ENCODE measurements at places on chromosomes 6 and 20. TPM values are rescaled to one million over a fixed set of nuclear protein-coding genes. Genes with fewer than 3 reads are reported as not detected.

SPEF1 gene
- under 0.01 TPM for total RNA-seq

TSPO2 gene
- total RNA-seq: not detected

DNA sequence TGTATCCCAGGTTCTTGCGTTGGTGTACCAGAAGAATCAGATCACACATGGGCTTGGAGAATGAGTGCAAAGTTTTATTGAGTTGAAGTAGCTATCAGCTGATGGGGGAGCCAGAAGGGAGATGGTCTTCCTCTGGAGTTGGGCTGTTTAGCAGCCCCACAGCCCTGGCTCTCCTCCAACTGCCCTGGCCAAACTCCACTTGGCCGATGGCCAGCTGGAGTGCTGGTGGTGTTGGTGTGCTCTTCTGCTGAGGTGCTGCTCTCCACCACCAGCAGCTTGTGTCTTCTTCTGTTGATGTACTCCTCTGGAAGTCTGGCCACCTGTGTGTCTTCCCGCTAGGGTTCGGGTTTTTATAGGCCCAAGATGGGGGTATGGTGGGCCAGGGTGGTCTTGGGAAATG is 172.8 kb downstream of the TINAG start:
- DNase-seq: no peak

DNA sequence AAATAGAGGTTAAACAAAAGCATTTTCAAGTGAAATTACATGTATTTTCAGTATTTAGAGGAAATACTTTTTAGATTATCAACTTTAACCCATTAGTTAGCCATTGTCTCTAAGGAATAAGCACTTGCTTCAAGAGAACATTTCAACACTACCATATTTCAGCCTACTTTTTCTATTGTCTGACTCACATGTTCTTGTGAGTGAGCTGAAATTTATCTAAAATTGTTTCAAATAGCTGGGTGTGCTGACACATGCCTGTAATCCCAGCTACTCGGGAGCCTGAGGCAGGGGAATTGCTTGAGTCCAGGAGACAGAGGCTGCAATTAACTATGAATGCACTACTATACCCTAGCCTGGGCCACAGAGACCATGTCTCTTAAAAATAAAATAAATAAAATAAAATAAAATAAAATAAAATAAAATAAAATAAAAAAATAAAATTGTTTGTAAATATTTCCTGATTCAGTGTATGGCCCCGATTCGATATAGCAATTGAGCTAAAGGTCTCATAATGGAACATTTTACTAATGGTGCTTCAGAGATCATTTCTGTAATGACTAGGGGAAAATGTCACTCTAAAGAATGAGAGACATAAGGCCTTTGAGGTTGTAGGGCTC is 324.6 kb upstream of the PLCB4 start:
- DNase-seq: no peak

RAB32 gene
- 33.1 TPM for total RNA-seq

- DNase-seq: no peak
These were observed 353.7 kb downstream of the PRKN start for GRCh38 chr6:162373868-162374267.

DNA sequence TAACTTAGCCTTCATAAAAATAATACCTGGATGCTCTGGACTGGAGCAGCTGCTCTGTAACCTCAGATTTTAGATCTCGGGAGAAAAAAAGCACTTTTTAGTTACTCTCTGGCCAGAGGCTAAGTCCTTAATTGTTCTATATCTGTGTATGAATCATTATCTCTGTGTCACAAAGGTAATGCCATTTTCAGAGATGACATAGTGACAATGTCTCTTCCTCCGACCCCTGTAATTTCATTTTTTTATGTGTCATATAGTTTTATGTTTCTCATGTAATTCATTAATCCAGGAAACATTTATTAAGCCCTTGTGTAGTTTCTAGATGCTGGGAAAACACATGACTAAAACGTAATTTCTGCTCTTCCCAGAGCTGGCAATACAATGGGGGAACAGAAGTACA is 55.6 kb downstream of the SENP6 start:
- DNase-seq: no peak

DNA sequence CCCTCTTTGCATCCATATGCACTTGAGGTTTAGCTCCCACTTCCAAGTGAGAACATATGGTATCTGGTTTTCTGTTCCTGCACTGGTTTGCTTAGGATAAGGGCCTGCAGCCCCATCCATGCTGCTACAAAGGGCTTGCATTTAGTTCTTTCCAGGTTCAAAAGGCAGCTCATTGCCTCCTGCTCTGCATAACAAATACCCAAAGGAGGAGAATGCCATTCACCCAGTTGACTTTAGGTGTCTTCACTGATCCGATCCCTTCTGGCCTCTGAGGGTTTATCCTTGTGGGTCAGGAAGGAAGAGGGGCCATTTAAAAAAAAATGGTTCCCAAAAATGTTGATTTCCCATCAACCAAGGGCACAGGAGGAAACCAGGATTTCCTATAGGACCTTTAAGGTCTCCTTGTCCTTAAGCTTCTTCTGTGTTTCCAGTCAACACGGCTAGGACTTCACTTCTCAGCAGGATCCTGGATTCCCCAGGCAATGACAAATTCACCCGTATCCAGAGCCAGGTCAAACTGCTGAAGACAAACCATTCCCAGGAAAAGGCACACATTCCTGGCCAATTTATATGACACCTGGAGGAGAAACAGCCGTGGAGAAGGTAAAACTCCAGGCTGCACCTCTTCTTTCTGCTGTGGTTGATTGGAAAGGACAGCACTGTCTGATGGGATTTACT is 447.7 kb upstream of the CDH4 start:
- no peak for DNase-seq

PPP1R16B gene
- 10.8 TPM for total RNA-seq

SLC44A4 gene
- 0.81 TPM for total RNA-seq

METTL24 gene
- total RNA-seq: 3.0 TPM

GRCh38 chr6:33206864-33207551 is 1.3 kb upstream of the RING1 start:
- DNase-seq: no peak

GRCh38 chr6:123859291-123859690 is 55.6 kb downstream of the NKAIN2 start:
- no peak for DNase-seq

DNA sequence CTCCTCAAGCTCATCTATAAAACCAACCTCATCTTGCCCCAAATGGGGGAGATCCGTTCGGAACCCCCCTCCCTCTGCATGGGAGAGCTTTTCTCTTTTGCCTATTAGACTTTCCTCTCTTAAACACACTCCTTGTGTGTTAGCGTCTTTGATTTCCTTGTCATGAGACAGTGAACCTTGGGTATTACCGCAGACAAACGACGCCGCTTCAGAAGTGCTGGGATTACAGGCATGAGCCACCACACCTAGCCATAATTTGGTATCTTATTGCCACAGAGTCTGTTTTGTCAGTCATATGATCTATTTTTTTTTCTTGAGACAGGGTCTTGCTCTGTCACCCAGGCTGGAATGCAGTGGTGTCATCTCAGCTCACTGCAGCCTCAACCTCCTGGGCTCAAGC is 3.6 kb downstream of the SHLD1 start:
- DNase-seq: no peak

ABHD12 gene
- 20.2 TPM for total RNA-seq

SAMD3 gene
- total RNA-seq: 0.54 TPM

- DNase-seq: no peak
These were observed 2.1 kb downstream of the TTK start for GRCh38 chr6:80006541-80006940.

PSORS1C1 gene
- total RNA-seq: 0.27 TPM

CST7 gene
- total RNA-seq: 18.6 TPM

GRCh38 chr6:89679215-89680120 is 40.9 kb upstream of the LYRM2 start:
- DNase-seq: no peak

CYP39A1 gene
- under 0.01 TPM for total RNA-seq

FABP7 gene
- not detected for total RNA-seq

SYCP2L gene
- under 0.01 TPM for total RNA-seq

ERVFRD-1 gene
- under 0.01 TPM for total RNA-seq

DNA sequence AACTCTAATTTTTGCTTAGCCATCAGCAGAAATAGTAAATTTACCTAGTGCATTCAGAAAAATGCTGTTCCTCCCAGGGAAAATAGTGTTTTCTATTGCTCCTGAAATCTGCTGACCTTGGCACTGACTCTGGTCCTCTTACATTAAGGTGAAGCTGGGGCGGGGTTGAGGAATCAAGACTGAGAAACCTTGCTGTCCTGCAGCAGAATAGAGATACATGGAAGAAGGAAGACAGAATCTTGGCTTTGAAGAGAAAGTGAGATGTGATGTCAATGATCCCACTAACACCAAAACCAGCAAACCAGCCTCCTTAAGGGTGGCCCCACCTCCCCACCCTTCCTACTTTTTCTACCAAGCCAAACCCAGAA is 840 bp upstream of the LY86 start:
- DNase-seq: no peak

All from hematopoietic multipotent progenitor cell (in vitro differentiated cells).